ENCODE measurements at places on chromosomes 7 and 10. TPM values are rescaled to one million over a fixed set of nuclear protein-coding genes. Genes with fewer than 3 reads are reported as not detected.

DNA sequence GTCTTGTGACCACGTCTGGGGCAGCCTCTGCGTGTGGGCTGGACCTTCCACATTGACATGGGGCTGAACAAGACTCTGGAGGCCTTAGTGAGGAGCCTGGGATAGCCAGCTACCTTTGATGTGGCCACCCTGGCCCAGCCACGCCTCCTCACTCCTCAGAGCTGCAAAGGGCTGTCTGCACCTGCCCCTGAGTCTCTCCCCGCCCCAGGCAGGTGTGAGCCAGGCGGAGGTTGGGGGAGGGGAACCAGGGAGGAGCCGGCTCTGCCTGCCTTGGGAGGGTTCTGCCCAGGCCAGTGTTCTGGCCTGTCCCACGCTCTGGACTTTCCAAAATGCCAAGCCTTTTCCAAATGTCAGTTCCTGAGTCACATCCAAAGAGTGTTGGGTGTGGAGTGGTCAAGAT, 72.2 kb downstream of the GTF2IRD1 start:
- no peak overlapping the region for H3K4me3 ChIP-seq
- H3K27ac ChIP-seq = peak overlapping the region; percentile 83
- peaks cover 18% of the 10 kb centered on the region for H3K4me1 ChIP-seq

NANOS1 gene
- total RNA-seq = 0.20 TPM

CYP26A1 gene
- total RNA-seq = not detected

- no peaks in the 10 kb centered on the region for H3K4me1 ChIP-seq
- no peaks in the 10 kb centered on the region for H3K27me3 ChIP-seq
- H3K27ac ChIP-seq = no peak overlapping the region
- DNase-seq = no peak
- no peak overlapping the region for H3K4me3 ChIP-seq
Observed at GRCh38 chr10:91088300-91089140, 131.9 kb upstream of the PCGF5 start.

GRCh38 chr7:117069379-117069778, 116.1 kb downstream of the ST7 start:
- H3K4me1 ChIP-seq = peaks cover 7% of the 10 kb centered on the region
- H3K27me3 ChIP-seq = no peaks in the 10 kb centered on the region
- H3K27ac ChIP-seq = no peak overlapping the region
- no peak overlapping the region for H3K4me3 ChIP-seq

DNA sequence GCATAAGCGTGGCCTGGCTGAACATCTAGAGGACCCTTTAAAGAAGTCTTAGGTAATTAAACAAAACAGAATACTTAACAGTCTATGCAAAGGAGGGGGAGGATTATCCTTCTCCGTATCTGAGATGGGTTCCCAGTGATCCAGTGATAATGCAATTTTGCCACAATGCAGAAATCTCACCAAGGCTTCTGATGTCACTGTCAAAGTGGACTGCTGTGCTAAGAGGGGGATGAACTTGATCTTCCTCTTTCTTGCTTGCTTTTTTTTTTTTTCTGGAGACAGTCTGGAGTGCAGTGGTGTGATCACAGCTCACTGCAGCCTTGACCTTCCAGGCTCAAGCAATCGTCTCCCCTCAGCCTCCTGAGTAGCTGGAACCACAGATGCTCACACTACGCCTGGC, 30.8 kb downstream of the GATA3 start:
- peaks cover 9% of the 10 kb centered on the region for H3K27me3 ChIP-seq
- no peak overlapping the region for H3K4me3 ChIP-seq
- no peaks in the 10 kb centered on the region for H3K4me1 ChIP-seq
- no peaks in the 10 kb centered on the region for H3K36me3 ChIP-seq
- no peak overlapping the region for H3K27ac ChIP-seq

COL28A1 gene
- total RNA-seq = 0.60 TPM

GRCh38 chr10:31399631-31400030, 80.6 kb downstream of the ZEB1 start:
- no peak overlapping the region for H3K4me3 ChIP-seq
- H3K4me1 ChIP-seq = peaks cover 3% of the 10 kb centered on the region
- H3K27ac ChIP-seq = no peak overlapping the region
- DNase-seq = no peak
- H3K36me3 ChIP-seq = no peaks in the 10 kb centered on the region
- H3K27me3 ChIP-seq = no peaks in the 10 kb centered on the region
